ENCODE measurements at places on chromosomes 16 and 17. TPM values are rescaled to one million over a fixed set of nuclear protein-coding genes. Genes with fewer than 3 reads are reported as not detected.

DNA sequence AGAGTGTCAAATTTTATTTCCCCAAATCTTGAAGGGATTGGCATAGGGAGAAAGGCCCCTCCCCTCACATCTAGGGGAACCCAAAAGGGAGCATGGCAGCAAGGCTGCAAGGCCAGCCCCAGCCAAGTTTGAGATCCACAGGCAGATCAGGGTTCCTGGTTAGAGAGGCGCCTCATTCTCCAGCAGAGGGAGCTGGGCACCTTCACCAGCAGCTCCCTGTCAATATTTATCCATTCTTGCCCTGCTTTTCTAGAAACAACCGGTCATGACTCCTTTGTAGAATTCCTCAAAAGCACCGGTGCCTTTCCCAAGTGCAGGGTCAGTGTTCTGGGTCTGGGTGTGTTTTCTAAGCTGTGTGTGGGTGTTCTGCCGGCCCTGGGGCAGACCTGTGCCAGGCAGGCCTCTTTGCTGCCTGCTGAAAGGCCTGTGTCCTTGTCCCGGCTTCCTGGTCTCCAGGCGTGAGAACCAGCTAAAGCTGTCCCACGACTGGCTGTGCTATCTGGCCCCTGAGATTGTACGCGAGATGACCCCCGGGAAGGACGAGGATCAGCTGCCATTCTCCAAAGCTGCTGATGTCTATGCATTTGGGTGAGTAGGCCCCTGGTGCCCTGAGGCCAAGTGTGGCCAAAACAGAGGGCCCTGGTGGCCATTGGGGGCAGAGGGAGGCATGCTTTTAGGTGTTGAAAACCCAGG lies 21.2 kb upstream of the LGALS9 start:
- no peak overlapping the region for H3K27ac ChIP-seq
- H3K36me3 ChIP-seq, result no peaks in the 10 kb centered on the region
- H3K4me3 ChIP-seq, result no peak overlapping the region

DNA sequence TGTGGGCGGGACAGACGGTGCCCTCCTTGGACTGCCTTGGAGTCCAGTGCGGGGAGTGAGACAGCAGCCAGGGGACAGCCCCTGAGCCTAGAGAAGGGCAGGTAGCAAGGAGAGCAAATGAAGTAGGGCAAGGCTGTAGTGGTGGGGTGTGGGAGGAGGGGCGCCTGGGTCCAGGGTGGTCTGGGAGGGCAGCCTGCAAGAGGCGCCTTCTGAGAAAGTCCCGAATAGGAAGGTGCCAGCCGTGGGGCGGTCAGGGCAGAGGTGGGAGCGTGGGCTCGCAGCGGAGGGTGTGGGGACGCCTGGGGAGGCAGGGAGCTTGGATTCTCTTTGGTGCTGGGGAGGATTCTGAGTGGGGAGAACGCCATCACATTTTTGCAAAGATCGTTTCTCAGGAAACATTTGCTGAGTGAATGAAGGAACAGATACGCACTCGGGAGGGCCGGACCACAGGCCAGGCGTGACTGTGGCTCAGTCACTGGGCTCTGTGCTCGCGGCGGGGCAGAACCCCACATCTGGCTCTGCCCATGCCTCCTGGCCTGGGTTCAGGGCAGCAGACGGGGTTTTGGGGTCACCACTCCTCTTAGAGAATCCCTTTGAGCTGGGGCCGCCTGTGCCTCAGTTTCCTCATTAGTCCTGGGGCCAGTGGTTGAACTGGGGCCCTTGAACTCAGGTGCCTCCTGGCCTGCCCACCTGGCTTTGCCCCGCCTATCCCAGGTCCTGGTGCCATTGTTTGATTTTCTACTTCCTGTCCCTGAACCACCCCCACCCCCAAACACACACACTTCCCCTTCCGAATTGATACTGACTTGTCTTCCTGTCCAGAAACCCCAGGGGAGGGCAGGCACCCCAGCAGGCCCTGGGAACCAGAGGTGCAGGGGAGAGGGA lies 4.2 kb downstream of the SNN start:
- H3K4me3 ChIP-seq, result no peak overlapping the region
- no peaks in the 10 kb centered on the region for H3K36me3 ChIP-seq
- DNase-seq, result no peak
- H3K27ac ChIP-seq, result no peak overlapping the region
- no peaks in the 10 kb centered on the region for H3K27me3 ChIP-seq

GRCh38 chr16:65757064-65757463 lies 609.4 kb upstream of the CDH5 start:
- H3K4me3 ChIP-seq, result no peak overlapping the region
- DNase-seq, result no peak
- H3K27ac ChIP-seq, result no peak overlapping the region
- peaks cover 54% of the 10 kb centered on the region for H3K27me3 ChIP-seq
- H3K4me1 ChIP-seq, result no peaks in the 10 kb centered on the region

- H3K27ac ChIP-seq, result peak overlapping the region; percentile 78
- H3K4me3 ChIP-seq, result no peak overlapping the region
- DNase-seq, result no peak
- no peaks in the 10 kb centered on the region for H3K27me3 ChIP-seq
- peaks cover 65% of the 10 kb centered on the region for H3K36me3 ChIP-seq
Measured at GRCh38 chr17:17069849-17070248, 27.6 kb downstream of the MPRIP start.

- DNase-seq, result no peak
- no peak overlapping the region for H3K27ac ChIP-seq
- H3K36me3 ChIP-seq, result no peaks in the 10 kb centered on the region
- H3K27me3 ChIP-seq, result peaks cover 4% of the 10 kb centered on the region
- H3K4me3 ChIP-seq, result no peak overlapping the region
- H3K4me1 ChIP-seq, result no peaks in the 10 kb centered on the region
Measured at GRCh38 chr17:7732981-7733539, 15.5 kb downstream of the DNAH2 start.

- H3K27me3 ChIP-seq, result no peaks in the 10 kb centered on the region
- no peaks in the 10 kb centered on the region for H3K4me1 ChIP-seq
- H3K36me3 ChIP-seq, result no peaks in the 10 kb centered on the region
- H3K4me3 ChIP-seq, result no peak overlapping the region
Measured at GRCh38 chr16:23101012-23101550, 48.2 kb downstream of the USP31 start.

- DNase-seq, result no peak
- H3K4me3 ChIP-seq, result no peak overlapping the region
- peaks cover 66% of the 10 kb centered on the region for H3K36me3 ChIP-seq
- no peak overlapping the region for H3K27ac ChIP-seq
- 0 out of 2 replicates have a peak, but pooled peaks cover 6% of the 10 kb centered on the region for H3K4me1 ChIP-seq
- H3K27me3 ChIP-seq, result no peaks in the 10 kb centered on the region
Measured at GRCh38 chr16:15975172-15975571, 25.8 kb downstream of the ABCC1 start.

DNA sequence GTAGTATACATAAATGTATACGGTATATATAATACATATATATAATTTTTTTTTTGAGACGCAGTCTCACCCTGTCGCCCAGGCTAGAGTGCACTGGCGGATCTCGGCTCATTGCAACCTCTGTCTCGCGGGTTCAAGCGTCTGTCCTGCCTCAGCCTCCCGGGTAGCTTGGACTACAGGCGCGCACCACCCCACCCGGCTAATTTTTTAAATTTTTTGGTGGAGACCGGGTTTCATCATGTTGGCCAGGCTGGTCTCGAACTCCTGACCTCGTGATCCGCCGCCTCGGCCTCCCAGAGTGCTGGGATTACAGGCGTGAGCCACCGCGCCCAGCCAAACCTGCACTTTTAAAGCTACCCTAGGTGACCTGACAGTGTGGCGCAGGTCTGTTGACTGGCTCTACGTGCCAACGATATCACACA lies 745 bp downstream of the PAM16 start:
- no peaks in the 10 kb centered on the region for H3K27me3 ChIP-seq
- H3K4me3 ChIP-seq, result peak overlapping the region; percentile 89
- DNase-seq, result no peak
- peaks cover 32% of the 10 kb centered on the region for H3K4me1 ChIP-seq

DNA sequence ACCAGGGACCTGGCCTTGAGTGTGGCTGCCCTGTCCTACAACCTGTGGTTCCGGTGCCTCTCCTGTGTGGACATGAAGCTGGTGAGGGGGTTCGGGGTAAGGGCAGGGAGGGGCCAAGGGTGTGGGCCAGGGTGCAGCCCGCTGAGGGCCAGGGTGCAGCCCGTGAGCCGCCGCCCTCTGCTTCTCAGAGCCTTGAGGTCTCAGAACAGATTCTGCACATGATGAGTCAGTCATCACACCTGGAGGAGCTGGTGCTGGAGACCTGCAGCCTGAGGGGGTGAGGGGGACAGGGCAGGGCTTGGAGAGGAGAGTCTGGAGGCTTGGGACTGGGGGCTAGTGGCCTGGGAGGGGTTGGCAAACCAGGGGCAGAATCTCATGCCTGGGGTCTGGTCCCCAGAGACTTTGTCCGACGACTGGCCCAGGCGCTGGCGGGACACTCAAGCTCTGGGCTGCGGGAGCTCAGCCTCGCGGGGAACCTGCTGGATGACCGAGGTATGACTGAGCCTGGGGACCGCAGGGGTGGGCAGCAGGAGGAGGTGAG lies 2.2 kb downstream of the CARMIL2 start:
- H3K27me3 ChIP-seq, result peaks cover 21% of the 10 kb centered on the region
- no peaks in the 10 kb centered on the region for H3K36me3 ChIP-seq
- no peaks in the 10 kb centered on the region for H3K4me1 ChIP-seq
- no peak for DNase-seq

GRCh38 chr17:80755650-80756405 lies 211.2 kb downstream of the RPTOR start:
- H3K27ac ChIP-seq, result no peak overlapping the region
- no peak for DNase-seq
- no peaks in the 10 kb centered on the region for H3K36me3 ChIP-seq
- H3K27me3 ChIP-seq, result no peaks in the 10 kb centered on the region

DNA sequence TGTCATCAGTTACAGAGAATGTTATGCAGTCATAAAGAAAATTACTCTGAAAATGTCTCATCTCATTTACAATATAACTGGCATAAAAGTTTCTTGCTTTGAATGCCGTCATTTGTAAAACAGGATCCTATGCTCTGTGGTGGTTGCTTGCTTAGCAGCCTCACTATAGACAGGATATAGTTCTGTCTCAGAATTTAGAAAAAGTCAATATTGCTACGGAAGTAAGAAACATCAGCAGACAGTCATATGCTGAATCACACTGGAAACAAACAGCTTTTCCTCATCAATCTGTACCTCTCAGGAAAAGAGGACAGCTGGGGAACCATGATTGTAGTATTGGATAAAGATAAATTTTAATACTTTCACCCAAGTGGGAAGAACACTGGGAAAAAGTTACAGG lies 105.5 kb downstream of the MYO1D start:
- H3K27me3 ChIP-seq, result no peaks in the 10 kb centered on the region
- DNase-seq, result no peak
- no peaks in the 10 kb centered on the region for H3K4me1 ChIP-seq
- H3K4me3 ChIP-seq, result no peak overlapping the region
- H3K36me3 ChIP-seq, result no peaks in the 10 kb centered on the region

- peak; percentile 90 for DNase-seq
- H3K27ac ChIP-seq, result peak overlapping the region; percentile 79
- peak overlapping the region; percentile 36 for H3K4me3 ChIP-seq
- H3K27me3 ChIP-seq, result no peaks in the 10 kb centered on the region
- peaks cover 88% of the 10 kb centered on the region for H3K4me1 ChIP-seq
Measured at GRCh38 chr17:27244491-27245223, 49.3 kb upstream of the WSB1 start.

DNA sequence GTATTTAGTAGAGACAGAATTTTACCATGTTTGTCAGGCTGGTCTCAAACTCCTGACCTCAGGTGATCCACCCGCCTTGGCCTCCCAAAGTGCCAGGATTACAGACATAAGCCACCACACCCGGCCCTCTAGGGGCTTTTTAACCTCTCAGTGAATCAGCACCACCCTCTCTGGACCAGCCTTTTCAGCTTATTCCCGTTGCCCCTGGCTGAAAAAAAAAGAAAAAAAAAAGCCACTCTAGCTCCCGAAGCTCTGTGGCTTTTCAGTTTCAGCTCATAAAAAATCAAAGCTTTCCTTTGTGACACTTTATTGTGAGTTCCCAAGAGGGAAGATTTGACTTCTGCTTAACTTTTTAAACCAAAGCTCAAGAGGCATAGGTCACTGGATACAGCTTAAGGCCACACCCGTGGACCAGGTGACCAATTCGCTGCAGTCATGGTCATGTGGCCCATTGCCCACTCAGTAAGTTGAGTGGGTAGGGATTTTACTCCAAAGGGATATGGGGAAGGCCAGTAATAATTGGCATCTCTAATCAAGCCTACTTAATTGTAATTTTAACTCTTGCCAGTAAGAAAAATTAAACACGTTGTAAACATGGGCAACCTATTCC lies 46.6 kb upstream of the MED13 start:
- no peaks in the 10 kb centered on the region for H3K27me3 ChIP-seq
- H3K4me3 ChIP-seq, result no peak overlapping the region
- H3K4me1 ChIP-seq, result peaks cover 4% of the 10 kb centered on the region
- no peak overlapping the region for H3K27ac ChIP-seq
- H3K36me3 ChIP-seq, result no peaks in the 10 kb centered on the region

DNA sequence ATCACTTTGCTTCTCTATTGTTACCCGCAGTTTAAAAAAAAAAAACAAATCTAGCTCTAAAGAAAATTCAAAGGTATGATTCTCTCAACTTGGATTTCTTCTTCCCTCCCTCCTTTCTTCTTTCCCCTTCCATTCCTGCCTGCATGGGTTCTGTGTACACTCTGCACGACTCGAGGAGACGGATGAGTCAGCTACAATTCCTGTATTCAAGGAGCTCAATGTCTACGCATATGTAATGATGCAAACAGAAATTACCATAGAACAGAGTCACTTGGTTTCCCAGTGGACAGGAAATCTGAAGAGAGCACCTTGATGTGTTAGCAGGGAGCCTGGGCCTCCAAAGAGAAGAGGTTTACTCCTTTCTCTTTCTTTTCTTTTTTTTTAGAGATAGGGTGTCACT lies 92.3 kb downstream of the VPS53 start:
- no peaks in the 10 kb centered on the region for H3K4me1 ChIP-seq
- H3K4me3 ChIP-seq, result no peak overlapping the region
- H3K36me3 ChIP-seq, result peaks cover 22% of the 10 kb centered on the region

DNA sequence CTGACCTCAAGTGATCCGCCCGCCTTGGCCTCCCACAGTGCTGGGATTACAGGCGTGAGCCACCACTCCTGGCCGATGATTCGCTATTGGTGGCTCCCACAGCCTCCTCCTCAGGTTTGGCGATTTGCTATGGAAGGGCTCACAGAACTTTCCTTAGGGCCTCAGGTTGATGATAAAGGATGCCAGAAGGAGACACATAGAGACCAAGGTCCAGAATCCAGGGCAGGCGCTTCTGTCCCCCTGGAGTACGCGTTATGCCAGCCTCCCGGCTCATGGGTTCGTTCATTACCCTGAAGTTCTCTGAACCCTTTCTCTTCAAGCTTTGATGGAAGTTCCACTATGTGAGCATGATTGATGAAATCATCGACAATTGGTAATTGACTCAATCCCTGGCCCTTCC lies 19.9 kb downstream of the LGALS3BP start:
- H3K4me1 ChIP-seq, result peaks cover 67% of the 10 kb centered on the region
- DNase-seq, result no peak
- H3K27me3 ChIP-seq, result no peaks in the 10 kb centered on the region

- no peak overlapping the region for H3K4me3 ChIP-seq
- no peaks in the 10 kb centered on the region for H3K27me3 ChIP-seq
- H3K36me3 ChIP-seq, result no peaks in the 10 kb centered on the region
- no peak overlapping the region for H3K27ac ChIP-seq
- DNase-seq, result no peak
Measured at GRCh38 chr17:46733837-46734475, 84.5 kb downstream of the WNT3 start.

The ZNF771 gene
- 21.9 TPM for total RNA-seq

The PRR35 gene
- total RNA-seq, result not detected

The DNASE1L2 gene
- 7.3 TPM for total RNA-seq

The ALOX12B gene
- not detected for total RNA-seq

Data from PC-9 (cell line).